ENCODE measurements at places on chromosomes 13 and 19.

DNA sequence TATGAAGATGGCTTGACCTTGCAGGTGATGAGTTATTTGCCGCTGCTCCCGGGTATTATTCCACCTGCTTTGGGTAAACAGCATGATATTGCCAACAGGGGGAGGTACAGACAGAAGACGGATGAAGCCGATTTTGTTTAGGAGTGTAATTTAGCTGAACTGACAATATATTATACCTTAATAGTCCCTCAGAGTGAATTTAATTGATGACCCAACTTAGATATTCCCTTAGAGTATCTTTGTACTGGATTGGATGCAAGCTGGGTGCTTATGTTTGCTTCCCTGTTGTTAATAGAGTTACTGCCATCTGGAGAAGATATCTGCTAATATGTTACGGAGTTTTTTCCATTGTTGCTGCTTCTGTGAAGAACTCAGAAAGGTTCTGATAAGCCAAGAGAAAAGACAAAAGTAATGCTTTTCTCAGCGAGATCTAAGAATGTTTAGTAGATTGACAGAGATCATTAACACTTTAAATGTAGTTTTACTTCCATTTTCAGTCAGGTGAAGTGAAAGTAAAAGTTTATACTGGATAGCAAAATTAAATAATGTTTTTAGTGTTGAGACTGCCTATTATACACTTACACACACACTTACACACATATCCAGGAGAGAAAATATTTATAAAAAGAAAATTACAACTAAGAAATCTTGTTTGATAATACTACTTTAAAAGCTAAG lies 2220.8 kb upstream of the PCDH20 start:
- H3K36me3 ChIP-seq = no peaks in the 10 kb centered on the region
- peak; percentile 47 for DNase-seq
- no peak overlapping the region for H3K27ac ChIP-seq
- peak overlapping the region; percentile 29 for H3K4me3 ChIP-seq

GRCh38 chr13:73058432-73058735 lies 421 bp upstream of the KLF5 start:
- H3K36me3 ChIP-seq = no peaks in the 10 kb centered on the region
- peak overlapping the region; percentile 71 for H3K4me3 ChIP-seq
- peaks cover 21% of the 10 kb centered on the region for H3K4me1 ChIP-seq
- DNase-seq = peak; percentile 43
- H3K27me3 ChIP-seq = no peaks in the 10 kb centered on the region

- no peaks in the 10 kb centered on the region for H3K27me3 ChIP-seq
- no peaks in the 10 kb centered on the region for H3K36me3 ChIP-seq
- peak; percentile 67 for DNase-seq
- H3K4me3 ChIP-seq = no peak overlapping the region
- no peak overlapping the region for H3K27ac ChIP-seq
Observed at GRCh38 chr19:51772977-51773376, 12.0 kb downstream of the FPR2 start.

DNA sequence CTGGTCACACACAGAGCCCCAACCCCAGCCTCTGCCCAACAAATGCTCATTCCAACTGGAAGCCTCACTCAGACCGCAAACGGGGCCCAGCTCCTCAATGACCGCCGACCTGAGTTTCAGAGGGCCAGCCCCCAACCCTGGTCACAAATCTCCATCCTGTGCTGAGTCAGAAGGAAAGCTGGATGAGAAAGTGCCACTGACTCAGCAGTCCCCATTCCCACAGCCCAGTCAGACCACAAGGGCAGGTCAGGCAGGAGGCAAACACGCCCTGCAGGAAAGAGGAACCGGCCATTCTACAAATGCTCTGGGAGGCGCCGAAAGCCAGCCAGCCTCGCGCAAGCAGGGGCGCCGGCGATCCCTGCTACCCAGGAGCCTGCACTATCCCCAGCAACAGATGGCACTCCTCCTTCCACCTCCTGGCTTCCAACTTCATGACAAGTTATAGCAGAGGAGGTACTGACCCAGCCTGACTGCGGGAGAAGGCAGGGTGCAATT lies 14.1 kb upstream of the PRKD2 start:
- peaks cover 29% of the 10 kb centered on the region for H3K4me1 ChIP-seq
- H3K4me3 ChIP-seq = no peak overlapping the region
- H3K36me3 ChIP-seq = peaks cover 20% of the 10 kb centered on the region
- no peak overlapping the region for H3K27ac ChIP-seq
- no peaks in the 10 kb centered on the region for H3K27me3 ChIP-seq

DNA sequence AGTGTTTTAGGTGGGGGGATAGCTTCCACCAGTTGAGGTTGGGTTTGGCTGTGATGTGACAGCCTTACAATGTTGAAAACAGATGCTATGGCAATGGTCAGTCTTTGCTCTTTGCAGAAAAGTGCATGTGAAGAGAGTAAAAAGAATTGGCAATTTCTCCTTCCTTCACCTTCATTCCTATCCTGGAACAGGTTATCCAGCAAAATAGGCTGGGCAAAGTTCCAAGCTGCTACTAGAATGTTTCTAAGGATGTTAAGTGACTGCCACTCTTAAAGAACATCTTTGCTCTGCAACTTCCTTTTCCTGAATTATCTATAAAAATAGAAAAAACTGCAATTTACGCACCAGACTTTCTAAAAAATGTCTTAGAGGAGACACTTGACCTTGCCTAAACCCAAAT lies 50.1 kb upstream of the MYCBP2 start:
- no peaks in the 10 kb centered on the region for H3K27me3 ChIP-seq
- no peak overlapping the region for H3K4me3 ChIP-seq
- H3K4me1 ChIP-seq = no peaks in the 10 kb centered on the region
- H3K36me3 ChIP-seq = no peaks in the 10 kb centered on the region
- no peak for DNase-seq

DNA sequence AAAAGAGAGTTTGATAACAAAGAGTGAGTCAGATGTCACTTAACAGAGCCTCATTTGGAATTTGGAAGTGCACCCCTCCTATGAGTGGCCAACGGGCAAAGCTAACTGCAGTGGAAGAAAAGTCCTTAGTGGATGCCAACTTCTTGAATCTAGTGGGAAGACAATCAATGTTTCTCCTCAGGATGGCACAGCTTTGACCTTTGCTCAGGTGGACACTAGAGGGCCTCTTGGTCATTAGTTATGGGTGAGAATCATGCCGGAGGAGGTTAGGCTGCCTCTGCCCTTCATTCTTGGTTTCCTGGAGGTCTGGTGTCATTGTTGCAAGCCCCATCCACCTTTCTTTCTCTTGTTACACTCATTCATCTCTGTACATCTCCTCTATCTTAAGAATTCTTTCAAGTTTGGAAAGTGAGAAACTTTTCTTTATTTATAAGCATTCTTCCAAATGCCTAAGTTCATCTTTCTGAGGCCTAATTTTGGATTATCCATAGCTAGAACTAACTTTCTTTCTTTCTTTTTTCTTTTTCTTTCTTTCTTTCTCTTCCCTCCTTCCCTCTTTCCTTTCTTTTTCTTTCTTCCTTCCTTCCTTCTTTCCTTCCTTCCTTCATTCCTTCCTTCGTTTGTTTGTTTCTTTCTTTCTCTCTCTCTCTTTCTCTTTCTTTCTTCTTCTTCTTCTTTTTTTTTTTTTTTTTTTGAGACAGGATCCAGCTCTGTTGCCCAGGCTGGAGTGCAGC lies 327.2 kb upstream of the TSHZ3 start:
- H3K4me3 ChIP-seq = no peak overlapping the region
- H3K27me3 ChIP-seq = no peaks in the 10 kb centered on the region
- peak; percentile 60 for DNase-seq
- H3K36me3 ChIP-seq = no peaks in the 10 kb centered on the region
- no peaks in the 10 kb centered on the region for H3K4me1 ChIP-seq

- H3K4me3 ChIP-seq = no peak overlapping the region
- no peak for DNase-seq
- H3K36me3 ChIP-seq = no peaks in the 10 kb centered on the region
- H3K4me1 ChIP-seq = no peaks in the 10 kb centered on the region
Observed at GRCh38 chr13:43269037-43269481, 245.7 kb downstream of the DNAJC15 start.

DNA sequence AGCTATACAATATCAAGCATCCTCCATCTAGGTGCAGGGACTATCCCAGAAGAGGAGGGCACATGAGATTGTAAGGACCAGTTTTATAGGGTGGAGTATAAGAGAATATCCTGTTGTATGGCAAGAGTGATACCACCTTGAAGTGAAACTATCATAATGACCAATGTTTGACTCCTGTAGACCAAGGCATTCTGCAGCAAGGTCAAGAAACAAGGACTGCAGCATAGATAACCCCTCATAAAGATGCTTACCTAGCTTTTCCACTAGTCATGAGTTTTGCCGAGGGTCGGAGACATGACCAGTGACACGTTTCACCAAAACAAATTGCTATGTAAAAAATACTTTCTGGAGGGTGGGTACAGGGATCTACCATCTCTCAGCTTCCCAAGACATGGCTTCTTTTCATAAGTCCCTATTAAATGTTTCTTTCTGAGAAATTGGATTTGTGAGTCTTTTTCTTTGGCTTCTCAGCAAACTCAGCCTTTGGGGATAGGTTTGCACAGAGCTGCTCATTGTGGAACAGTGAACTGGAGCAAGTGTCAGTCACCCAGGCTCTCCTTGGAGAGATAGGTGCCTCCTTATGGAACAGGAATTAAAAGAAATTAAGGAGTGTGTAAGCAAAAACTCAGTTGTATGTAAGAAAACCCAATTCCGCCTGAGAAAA lies 28.2 kb upstream of the CYSLTR2 start:
- H3K27ac ChIP-seq = no peak overlapping the region
- DNase-seq = no peak
- no peak overlapping the region for H3K4me3 ChIP-seq
- H3K27me3 ChIP-seq = 0 out of 2 replicates have a peak, but pooled peaks cover 2% of the 10 kb centered on the region

DNA sequence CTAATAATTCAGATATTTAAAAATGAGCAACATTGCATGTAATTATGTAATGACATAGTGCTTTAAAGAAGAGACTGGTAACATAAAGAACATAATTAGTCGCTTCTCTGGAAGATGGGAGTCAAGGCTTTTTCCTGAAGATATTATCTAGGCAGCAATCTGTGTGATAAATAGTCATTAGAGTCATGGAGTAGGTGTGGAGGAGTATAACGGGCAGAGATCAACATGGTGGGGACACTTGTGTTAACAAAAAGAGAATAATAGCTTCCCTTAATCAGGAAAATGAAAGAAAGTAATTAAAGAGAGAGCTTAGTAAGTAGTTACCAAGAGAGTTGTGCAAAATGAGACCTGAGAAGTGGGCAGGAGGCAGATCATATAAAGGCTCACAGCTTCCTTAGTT lies 1417.1 kb upstream of the ATXN8OS start:
- no peaks in the 10 kb centered on the region for H3K27me3 ChIP-seq
- H3K27ac ChIP-seq = no peak overlapping the region
- no peaks in the 10 kb centered on the region for H3K4me1 ChIP-seq

DNA sequence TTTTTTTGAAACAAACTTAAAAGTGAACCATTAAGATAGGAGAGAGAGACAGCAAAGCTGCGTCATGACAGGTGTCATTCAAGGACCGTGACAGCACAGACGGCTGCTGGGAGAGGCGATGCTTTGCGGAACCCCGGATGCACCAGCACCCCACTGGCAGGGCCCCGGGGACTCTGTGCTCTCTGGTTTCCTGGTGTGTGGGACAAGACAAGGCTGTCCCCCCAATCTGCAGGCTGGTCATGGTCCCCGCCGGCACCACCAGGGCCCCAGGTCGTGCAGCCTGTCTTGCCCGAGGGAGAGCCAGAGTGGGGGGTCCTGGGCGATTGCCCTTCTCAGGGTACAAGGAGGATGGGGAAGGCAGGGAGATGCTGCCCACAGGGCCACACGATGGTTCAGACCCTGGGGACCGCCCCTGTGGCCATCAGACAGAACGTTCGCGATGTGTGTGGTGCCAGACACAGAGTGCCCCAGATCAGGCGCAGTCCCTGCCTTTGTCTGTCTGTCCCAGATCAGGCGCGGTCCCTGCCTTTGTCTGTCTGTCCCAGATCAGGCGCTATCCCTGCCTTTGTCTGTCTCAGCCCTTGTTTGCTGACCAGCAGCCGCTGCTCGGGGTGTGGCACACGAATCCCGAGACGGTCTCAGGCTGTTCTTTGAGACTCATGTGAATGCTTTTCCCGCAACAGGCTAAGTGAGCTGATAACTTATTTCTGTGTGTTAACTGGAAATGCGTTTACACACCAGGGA lies 36.1 kb downstream of the ADPRHL1 start:
- H3K27me3 ChIP-seq = no peaks in the 10 kb centered on the region
- H3K27ac ChIP-seq = peak overlapping the region; percentile 55
- peaks cover 32% of the 10 kb centered on the region for H3K4me1 ChIP-seq
- no peak overlapping the region for H3K4me3 ChIP-seq
- no peaks in the 10 kb centered on the region for H3K36me3 ChIP-seq

DNA sequence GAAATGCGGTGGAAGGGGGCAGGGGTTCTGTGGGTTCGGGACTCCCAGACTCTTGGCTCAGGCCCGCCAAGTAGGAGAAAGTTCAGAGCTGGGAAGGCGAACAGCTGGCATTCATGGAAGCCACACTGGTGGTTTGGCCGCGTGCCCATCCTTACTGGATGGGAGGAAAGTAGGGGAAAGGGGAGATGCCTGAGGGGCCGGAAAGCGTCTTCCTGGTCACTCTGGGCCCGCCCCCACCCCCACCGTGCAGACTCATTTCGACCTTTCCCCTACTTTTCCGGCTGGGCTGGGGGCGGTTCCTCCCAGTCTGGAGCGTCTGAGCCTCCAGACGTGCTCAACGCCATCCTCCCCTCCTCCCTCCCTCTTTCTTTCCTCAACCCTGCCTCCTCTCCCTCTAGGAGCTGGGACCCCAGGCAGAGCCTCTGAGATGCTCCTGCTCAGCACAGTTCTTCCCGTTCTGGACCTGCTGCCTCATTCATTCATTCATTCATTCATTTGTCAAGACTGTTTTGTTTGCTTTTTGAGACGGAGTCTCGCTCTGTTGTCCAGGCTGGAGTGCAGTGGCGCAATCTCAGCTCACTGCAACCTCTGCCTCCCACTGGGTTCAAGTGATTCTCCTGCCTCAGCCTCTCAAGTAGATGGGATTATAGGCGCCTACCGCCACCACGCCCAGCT lies 3.5 kb downstream of the ANGPTL4 start:
- no peaks in the 10 kb centered on the region for H3K36me3 ChIP-seq
- no peaks in the 10 kb centered on the region for H3K4me1 ChIP-seq
- no peak for DNase-seq
- H3K27me3 ChIP-seq = no peaks in the 10 kb centered on the region
- no peak overlapping the region for H3K27ac ChIP-seq

GRCh38 chr13:21557995-21558394 lies 46.0 kb downstream of the MICU2 start:
- H3K27ac ChIP-seq = no peak overlapping the region
- H3K4me3 ChIP-seq = no peak overlapping the region
- peaks cover 9% of the 10 kb centered on the region for H3K36me3 ChIP-seq
- H3K4me1 ChIP-seq = no peaks in the 10 kb centered on the region
- DNase-seq = peak; percentile 65

- H3K4me1 ChIP-seq = peaks cover 8% of the 10 kb centered on the region
- no peaks in the 10 kb centered on the region for H3K36me3 ChIP-seq
- H3K4me3 ChIP-seq = no peak overlapping the region
- H3K27me3 ChIP-seq = no peaks in the 10 kb centered on the region
Observed at GRCh38 chr19:1745589-1746031, 7.7 kb upstream of the ONECUT3 start.

GRCh38 chr19:54188215-54188871 lies 1.0 kb downstream of the MBOAT7 start:
- peak; percentile 73 for DNase-seq
- peak overlapping the region; percentile 76 for H3K4me3 ChIP-seq
- H3K27me3 ChIP-seq = no peaks in the 10 kb centered on the region
- H3K36me3 ChIP-seq = peaks cover 8% of the 10 kb centered on the region
- H3K27ac ChIP-seq = peak overlapping the region; percentile 81
